Femur (tissue), 1 donor: ENCODE measurements at places on chromosomes 3 and 15.
A peak's percentile ranks its signal among the peaks of the same experiment; 100 is the strongest.

DNA sequence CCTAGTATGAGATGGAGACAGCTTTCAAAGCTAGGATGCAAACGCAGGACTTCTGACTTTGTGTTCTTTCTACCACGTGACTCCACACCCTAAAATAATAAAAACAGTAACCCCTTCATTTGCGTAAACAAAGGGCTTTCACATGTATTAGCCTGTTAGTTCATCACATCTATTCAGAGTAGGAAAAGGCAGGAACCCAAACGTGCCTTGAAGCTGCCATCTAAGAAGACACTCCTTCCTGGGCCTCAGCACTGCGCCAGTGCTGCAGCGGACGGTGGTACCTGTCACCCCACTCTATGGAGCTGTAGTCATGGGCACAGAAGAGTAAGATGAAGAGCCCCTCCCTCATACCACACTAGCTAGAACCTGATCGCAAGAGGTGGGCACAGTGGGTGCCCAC is 34.3 kb downstream of the PLD1 start:
- no peak for DNase-seq

GRCh38 chr3:11080492-11080891 is 73.8 kb upstream of the HRH1 start:
- no peak for DNase-seq

- DNase-seq = no peak
Observed at GRCh38 chr3:194939949-194940770, 254.5 kb downstream of the FAM43A start.

- no peak for DNase-seq
Observed at GRCh38 chr3:62332835-62333244, 40.5 kb downstream of the FEZF2 start.

DNA sequence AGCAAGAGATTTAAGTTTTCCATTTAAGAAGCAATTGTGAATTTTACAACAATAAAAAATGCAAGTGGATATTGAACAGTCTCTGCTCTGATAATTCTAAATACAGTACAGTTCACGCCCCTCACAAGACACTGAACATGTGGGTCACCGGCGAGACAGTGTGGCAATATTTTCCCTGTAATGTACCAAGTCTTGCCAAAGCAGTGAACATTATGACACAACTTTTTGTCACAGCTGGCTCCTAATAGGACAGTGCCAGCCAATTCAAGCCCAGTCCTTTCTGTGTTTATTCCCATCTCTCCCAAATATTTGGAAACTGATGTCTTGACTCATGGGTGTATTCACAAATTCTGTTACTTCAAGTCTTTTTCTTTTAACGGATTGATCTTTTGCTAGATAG is 62.3 kb downstream of the PPARG start:
- DNase-seq = no peak

DNA sequence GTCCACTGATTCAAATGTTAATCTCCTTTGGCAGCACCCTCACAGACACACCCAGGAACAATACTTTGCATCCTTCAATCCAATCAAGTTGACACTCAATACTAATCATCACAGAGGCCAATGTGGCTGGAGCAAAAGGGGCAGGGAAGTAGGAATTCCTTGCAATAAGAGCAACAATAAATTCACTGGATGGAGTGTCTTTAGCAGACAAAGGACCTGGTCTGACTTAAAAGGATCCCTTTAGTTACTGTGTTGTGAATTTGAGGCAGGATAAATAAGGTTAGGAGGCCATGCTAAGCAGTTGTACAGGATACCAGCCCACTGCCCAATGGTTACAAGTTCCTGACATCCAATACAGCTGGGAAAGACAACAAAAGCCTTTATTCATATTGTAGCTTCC is 12.3 kb upstream of the GFM1 start:
- no peak for DNase-seq

- DNase-seq = peak; percentile 63
Observed at GRCh38 chr15:78358102-78358870, 18.1 kb downstream of the CRABP1 start.

DNA sequence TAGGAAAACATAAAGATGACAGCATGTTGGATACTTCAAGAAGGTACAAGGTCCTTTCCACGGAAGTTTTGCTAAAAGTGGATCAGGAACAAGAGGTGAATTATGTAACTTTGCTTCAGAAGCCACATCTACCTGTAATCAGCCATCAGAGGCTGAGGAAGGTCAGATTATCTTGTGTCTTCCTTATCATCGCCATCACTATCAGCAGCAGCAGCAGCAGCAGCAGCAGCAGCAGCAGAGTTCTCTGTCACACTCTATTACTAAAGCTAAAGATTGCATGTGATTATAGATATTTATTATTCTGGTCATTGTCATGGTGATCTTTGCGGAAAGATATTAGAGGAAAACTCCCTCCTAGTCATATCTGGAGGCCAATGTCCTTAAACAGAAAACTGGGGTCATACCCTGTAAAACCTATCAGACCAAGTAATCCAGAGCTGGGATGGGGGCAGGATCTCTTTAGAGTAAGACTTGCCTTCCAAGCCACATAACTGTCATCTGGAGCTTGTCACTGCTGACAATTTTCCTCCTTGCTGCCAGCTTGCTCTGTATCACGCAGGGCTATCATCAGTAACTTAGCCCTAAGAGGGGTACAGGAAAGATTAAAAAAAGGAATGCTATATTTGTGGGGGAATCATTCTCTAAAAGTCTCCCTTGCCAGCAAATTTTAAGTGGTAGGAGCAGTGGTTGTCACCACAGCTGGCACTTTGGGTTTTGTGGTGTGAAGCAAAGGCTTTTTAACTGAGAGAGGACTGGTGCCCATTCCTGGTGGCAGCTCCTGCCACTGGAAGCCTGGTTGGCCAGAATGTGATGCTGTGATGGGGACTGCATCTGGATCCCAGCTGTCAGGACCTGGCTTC is 130.9 kb upstream of the RASGRP1 start:
- DNase-seq = no peak

DNA sequence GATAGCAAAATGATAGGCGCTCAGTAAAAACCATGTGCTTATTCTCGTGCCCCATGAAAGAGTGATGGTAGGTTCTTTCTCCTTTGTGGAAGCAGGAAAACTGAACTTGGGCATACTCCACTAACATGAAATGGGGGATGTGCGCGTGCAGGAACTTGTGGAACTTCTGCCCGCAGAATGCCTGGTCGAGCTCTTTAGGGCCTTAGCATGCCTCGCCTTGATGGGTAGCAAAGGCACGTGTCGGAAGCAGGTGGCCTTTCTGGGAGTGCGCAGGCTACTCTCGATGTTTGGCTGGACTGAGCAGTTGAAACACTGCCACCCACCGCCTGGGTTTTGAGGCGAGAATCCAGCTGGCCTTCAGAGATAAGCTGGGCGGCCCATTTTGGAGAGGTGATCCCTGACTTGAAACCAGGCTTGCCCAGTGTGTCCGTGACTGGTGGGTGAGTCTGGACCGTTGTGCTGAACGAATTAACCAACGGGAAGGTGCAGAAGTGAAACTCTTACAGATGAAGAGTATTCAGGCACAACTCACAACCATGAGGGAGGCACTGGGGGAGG is 842 bp downstream of the PCCB start:
- peak; percentile 75 for DNase-seq
